ENCODE measurements at places on chromosomes 5 and 9.

DNA sequence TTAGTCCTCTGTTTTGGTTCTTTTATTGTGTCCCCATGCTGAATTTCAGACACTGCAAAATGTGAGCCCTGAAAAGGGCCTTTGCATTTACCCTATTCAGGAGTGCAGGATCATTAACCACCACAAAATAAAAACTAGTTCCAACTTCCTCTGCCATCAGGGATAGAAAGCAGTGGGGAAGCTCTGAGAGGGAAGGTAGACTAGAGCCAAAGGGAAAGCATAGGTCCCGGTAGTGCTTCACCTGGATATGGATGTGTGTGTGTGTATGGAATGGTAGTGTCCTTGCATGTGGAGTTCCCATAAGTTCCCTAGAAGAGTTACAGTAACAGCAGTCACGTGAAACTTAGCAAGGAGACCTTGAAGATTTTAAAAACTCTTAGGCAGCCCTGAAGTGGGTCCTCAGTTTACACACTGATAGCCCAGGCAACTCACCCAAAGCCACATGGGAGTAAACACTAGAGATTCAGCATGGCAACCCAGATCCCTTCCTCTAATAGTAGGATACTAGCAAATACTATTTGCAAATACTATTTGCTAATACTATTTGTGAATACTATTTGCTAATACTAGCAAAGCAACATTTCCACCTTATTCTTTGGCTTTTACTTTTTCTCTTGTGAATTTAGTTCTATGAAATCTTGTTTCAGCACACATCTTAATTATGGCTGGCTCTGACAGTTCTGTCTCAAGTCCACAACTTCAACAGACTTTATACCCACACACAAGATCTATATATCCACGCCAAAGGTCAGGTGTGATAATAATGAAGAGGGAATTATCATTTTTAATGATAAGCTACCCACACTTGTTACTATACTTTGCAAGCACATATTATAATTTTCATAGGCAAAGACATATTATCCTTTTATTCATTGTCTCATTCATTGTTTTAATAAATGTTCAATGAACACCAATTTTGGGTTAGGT is 70.4 kb upstream of the IFNE start:
- no peak for DNase-seq

DNA sequence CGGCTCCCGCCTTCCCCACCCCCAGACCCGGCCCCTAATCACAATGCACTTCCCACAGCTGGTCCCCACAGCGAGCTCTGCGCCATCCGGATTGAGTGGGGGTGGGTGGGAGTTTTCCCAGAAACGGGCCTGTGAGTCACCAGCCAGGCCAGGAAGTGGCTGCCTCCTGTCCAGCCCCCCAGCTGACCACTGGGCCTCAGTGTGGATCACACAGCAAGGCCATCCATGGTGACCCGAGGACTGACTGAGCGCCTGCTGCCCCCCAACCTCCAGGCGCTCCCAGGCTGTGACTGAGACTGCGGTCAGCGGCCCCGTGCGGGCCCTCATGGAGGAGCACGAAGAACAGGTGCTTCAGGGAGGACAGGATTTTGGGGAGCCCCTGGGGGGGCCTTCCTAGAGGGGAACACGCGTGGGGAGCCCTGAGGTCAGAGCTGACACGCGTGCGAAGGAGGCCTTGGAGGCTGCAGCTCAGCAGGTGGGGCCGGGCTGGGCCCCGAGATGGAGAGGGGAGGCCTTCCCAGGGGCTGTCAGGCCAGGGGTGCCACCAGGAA is 48.3 kb upstream of the EGFL7 start:
- no peak for DNase-seq

DNA sequence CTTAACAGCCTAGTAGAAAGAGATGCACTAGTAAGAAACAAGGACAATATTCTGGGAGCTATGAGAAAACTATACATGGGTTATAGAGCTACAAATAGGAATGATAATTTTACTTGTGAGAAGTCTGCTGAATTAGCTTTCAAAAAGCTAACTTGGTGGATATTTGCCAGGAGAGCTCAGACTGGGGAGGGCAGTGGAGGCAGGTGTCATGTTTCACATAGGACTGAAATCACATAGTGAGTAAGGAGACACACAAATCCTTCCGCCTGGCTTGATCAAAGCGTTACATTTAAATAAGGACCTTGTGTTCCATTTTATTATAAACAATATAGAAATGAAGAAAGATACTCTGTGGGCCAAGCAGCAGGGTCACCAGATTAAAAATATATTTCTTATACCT is 235.0 kb downstream of the ISL1 start:
- DNase-seq, result no peak

DNA sequence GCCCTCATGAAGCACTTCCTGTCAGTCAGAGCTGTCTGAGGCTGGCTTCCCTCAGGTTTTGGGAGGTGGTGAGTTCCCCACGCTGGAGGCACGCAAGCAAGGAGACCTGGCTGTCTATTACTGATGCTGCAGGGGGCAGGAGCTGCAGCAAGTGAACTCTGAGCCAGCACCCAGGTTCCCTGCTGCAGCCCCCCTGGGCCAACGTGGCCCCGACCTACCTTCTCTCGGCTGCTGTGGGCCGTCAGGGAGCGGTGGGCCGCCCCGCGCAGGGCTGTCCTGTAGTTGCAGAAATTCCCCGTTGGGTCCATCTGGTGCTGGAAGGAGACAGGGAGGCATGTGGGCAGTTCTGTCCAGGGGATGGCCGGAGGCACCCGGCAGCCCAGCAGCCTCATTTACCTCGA is 46.8 kb upstream of the RNF130 start:
- peak; percentile 50 for DNase-seq

- DNase-seq, result peak; percentile 98
Measured at GRCh38 chr9:19408693-19409400, at the start of gene ACER2. Gene ACER2, plus strand, starts transcription at chr9:19409009. Its CDS starts 76 bp downstream, at chr9:19409085.

DNA sequence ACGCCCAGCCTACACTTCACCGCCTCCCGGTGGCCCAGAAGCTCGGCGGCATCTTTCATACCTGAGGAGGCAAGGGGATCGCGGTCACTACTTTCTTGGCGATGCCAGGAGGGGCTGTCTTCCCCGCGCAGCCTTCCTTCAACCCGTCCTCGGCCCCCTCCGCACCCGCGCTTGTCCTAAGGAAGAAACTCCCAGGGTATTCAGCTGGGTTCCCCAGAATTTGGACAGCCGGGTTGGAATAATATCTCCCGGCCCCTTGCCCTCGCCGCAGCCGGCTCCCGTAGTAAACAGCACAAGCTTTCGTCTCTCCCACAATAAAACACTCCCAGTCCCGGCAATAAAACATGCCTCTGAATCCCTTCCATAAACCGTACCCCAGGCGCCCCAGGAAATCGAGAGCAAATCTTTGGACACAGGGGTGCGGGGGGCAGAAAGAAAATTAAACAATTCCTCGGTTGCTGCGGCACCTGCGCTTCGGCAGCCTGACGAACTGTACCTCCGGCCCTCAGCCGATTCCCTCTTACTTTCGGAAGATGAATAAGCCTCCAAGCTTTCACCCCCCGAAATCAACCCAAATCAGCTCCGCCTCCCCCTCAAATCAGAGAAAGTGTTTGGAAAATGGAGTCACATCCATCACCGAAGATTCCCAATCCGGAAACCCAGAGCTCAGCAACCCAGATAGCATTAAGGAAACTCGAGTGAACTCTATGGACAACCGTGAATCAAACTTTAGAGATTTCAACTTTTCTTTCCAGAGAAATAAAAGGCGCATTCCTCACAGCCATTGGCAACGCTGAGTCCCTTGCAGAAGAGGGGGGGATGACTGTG is 1.1 kb downstream of the OTP start:
- no peak for DNase-seq

- no peak for DNase-seq
Measured at GRCh38 chr5:73370640-73371583, 77.7 kb downstream of the FOXD1 start.

DNA sequence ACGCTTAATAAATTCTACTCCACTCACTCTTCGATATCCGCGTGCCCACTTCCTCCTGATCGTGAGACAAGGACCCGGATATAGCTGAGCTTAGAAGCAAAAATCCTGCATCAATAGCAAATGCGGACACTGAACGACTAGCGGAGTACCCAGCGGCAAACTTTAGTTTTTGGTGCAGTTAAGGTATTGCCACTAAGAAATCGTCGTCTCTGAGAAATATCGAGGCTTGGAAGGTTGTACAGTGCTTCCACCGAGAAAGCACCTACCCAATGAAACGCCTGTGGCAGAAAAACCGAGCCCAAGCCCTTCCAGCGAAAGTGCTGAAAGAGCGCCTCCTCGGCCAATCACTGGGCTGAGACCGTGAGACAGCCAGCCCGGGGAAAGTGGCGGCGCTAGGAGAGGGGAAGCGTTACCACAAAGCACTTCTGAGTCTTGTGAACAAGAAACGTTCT is 32.2 kb downstream of the ANXA2R start:
- peak; percentile 92 for DNase-seq

DNA sequence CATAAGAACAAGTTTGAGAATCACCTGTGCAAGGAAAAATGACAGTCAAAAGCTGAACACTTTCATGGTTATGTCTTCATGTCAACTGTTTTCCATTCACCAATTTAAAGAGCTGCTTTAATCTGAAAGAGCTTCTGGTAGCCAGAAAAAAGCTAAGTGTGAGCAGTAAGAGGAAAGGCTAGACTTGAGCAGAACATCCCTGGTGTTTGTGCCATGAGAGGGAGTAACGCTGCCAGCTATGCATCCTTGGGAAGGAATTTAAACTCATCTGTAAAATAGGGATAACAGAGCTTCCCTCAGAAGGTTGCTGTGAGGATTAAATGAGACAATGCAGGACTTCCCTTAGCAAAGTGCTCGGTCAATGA is 193.7 kb downstream of the MAPKAP1 start:
- no peak for DNase-seq

- DNase-seq, result peak; percentile 47
Measured at GRCh38 chr9:38371495-38371894, 21.0 kb upstream of the ALDH1B1 start.

DNA sequence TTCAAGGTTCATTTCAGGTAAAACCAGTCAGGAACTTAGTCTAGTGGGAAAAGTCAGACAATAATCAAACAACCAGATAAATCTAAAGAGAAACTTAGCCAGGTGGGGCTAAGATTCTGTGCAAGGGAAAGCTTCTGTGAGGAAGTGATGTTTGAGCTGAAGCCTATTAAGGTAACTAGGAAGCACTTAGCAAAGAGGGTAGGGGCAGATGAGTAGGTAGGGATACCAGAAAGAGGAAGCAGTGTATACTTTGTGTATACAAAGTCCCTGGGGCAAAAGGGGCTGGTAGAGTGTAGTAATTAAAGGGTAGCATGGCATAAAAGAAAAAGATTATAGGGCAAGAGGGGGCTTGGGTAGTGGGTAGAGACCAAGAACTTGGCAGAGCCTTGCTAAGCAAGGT is 3.6 kb upstream of the SPATA24 start:
- DNase-seq, result no peak

GRCh38 chr5:132277971-132278853 is 16.0 kb upstream of the SLC22A4 start:
- DNase-seq, result no peak

DNA sequence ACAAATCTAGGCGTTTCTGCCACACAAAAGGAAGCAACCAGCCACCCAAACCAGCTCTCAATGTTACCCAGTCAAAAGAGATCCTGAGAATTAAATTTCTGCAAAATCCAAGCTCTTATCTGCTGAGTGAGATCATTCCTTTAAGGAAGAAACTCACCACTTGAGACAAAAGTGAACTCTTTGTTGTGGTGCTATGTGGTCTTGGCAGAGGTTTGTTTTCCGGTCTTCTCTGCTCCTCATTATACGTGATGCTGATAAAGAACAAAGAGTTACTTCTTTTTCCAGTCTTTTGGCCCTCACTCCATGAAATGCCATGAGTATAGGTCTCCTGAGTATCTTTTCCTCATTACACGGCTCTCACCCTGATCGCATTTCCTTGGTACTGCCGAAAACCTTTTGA is 82.1 kb downstream of the PRKACG start:
- DNase-seq, result no peak

GRCh38 chr5:106508894-106509293 is 1161.8 kb downstream of the EFNA5 start:
- no peak for DNase-seq

DNA sequence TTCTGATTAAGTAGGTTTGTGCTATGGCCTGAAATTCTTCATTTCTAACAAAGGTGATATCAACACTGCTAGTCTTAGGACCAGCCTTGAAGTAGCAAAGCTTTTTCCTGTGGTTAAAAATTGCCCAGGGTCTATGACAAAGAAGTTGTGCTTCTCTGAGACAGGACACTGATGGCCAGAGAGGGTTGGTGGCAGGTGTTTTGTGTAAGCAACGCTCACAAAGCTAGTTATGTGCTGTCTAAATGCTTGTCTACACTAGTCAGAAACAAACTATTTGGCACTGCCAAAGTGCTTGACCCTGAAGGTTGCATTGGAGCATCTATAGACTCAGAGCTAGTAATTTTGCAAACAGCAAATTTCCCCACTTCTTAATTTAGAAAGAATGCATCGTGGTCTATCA is 44.1 kb upstream of the SELENOP start:
- no peak for DNase-seq

DNA sequence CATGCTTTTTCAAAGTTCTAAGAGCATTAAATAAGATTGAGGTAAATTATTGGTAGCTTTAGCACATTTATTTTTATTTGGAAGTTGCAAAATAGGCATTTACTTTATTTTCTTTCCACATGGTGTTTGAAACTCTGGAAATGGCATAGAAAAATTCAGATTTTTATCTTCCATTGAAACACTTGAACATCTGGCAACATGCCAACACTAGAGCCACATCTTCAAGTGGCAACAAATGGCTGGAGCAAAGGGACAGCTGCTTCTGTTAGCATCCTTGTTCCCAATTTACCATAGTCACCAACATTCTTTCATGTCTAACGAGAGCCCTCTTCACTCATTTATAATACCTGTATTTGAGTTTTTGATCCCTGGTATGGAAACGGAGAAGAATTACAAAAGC is 539.9 kb downstream of the ZNF608 start:
- no peak for DNase-seq

DNA sequence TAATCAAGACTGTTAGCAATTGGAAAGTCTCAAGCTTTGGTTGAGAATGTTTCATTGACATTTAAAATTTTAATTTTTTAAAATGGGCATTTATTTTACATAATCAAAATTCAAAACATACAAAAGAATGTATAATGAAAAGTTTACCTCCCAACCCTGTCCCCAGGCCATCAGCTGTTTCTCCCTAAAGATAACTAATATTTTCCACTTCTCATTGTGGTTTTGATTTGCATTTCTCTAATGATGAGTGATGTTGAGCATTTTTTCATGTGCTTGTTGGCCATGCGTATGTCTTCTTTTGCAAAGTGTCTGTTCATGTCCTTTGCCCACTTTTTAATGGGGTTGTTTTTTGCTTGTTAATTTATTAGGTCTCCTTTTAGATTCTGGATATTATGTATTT is 11.4 kb upstream of the MACIR start:
- DNase-seq, result no peak

- DNase-seq, result no peak
Measured at GRCh38 chr5:108760512-108760911, 12.8 kb downstream of the FER start.
